Stimulated activated CD8-positive, alpha-beta memory T cell treated with anti-CD3 and anti-CD28 coated beads, Interleukin-15, amount 100 ng/mL, for 4 hours (primary cell): ENCODE measurements at places on chromosomes 2 and 18.

GRCh38 chr18:9817725-9818422 lies 67.9 kb upstream of the TXNDC2 start:
- DNase-seq: no peak

DNA sequence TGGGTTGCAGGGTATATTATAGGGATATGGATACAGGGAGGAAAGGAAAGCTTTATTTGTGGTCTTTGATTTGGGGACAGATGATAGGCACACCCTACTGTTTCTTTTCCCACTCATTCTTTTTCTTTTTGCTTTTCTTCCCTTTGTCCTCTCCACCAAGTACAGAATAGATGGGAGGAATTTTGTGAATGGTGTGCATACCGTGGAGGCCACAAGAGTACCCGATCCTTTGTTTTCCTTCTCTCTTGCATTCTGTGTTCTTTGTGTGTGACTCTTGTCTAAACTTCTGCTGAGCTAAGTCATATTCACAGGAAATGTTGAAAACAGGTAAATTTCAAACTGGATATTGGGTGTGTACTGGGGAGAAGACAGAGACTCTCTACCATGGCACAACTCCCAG lies 321.4 kb upstream of the SLC8A1 start:
- no peak for DNase-seq

DNA sequence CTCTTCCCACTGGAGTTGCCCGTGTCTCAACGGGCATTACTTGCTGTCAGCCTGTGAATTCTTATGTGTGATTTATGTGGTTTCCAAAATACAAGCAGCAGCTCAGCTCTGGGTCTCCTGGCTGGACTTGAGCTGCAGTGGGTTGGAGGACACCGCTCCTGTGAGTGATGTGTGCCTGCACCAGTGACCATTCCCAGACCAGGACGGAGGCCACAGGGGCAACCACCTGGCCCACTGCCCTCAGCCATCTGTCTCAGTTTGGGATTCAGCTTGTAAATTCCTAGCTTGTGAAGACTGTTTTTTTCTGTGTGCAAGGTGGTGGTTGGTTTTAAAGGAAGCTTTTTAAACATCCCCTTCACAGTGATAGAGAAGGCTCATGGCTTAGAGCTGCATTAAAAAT lies 261.0 kb downstream of the BCL2 start:
- no peak for DNase-seq

- DNase-seq: peak; percentile 27
These were observed 405 bp downstream of the PPP3R1 start for GRCh38 chr2:68251855-68252399.

DNA sequence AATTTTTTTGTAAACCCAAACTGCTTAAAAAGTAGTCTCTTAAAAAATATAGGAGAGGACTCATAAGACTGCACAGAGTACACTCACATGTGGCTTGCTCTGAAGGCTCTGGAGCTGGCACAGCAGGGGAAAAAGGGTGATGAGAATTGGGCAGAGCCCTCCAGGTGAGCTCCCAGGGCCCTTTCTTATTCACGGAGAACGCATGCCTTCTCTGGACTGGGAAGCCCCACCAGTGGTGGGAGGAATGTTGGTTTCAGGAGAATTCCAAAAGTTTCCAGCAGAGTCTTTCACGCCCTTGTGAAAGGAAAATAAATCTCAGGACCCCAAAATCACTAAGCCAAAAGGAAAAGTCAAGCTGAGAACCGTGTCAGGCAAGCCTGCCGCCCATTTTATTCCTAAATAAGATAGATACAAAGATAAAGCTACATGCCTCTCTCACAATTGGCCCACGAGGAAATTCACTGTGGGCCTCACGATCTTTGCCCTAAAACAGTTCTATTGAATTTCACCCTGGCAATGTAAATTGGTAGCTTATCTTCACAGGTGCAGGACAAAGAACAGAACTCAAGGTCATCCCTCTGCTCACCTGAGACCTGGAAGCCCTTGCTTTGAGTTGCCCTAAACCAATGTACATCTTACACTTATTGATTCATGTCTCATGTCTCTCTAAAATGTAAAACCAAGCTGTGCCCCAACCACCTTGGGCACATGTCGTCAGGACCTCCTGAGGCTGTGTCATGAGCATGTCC lies 15.5 kb upstream of the MC5R start:
- DNase-seq: no peak

DNA sequence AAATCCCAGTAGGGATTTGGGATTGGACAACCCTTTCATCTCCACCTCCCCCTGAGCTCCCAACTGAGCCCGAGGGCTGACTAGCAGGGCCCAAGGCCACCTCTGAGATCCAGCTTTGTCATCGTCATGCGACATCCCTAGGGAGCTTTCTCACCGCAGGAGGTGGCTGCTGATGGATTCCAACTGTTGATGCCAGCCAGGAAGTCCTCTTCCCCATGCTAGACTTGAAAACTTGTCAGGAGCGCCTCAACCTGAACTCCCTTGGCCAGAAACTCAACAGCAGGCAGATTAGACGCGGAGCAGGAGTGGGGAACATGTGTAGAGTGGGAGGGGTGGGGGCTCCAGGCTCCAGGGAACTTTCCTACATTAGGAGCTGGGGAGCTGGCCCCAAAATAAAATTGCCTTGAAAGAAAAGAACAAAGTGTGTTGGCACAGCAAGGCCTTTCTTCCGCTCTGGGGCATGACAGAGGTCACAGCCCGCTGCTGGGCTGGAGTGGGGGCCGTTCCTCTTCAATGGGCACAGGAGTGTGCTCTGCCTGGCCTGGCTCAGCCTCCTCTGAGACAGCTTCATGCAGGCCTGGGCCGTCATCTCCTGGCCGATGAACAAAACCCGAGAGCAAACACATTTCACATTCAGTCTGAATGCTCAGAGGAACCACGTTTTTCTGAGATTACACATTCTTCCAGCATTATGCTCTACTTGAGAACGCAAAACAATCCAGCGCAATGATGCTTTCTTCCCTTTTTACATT lies 34.5 kb downstream of the EMILIN2 start:
- DNase-seq: no peak

DNA sequence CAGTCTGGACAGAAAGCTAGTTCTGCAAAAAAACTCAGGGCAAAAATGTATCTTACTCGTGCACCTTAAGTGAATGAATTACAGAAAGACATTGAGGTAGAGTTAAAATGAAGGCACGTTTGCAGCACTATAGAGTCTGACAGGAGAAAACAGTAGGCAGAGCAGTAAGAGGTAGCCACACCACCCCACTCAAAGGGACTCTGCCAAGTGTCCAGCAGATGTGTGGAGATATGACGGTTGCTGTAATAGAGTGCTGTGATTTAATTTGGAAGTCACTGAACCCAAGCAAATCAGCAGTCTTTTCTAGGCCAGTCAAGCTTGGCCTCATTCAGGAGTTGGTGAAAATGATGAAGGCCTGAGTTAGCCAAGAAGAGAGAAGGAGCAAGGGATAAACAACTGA lies 464.4 kb downstream of the PTPRM start:
- no peak for DNase-seq

- no peak for DNase-seq
These were observed 758.4 kb upstream of the KLHL29 start for GRCh38 chr2:22626621-22627020.

DNA sequence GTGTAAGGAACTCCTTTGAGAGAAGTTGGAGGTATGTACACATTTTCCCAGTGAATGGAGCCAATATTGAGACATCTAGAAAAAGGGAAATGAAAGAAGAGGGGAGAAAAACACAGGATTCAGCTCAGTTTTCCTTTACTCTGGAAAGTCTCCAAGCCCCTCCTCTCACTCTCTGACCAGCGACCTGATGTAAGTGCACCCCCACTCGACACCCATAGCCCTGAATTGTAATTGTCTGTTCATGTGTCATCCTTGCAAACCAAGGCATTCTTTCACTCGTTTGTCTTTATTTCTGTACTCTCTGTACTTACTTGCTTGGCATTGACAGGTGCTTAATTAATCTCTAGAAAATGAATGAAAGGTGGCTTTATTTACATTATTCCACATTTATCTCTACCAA lies 55.7 kb upstream of the CTAGE1 start:
- DNase-seq: no peak

- DNase-seq: no peak
These were observed 171.0 kb upstream of the REV1 start for GRCh38 chr2:99660616-99661406.

DNA sequence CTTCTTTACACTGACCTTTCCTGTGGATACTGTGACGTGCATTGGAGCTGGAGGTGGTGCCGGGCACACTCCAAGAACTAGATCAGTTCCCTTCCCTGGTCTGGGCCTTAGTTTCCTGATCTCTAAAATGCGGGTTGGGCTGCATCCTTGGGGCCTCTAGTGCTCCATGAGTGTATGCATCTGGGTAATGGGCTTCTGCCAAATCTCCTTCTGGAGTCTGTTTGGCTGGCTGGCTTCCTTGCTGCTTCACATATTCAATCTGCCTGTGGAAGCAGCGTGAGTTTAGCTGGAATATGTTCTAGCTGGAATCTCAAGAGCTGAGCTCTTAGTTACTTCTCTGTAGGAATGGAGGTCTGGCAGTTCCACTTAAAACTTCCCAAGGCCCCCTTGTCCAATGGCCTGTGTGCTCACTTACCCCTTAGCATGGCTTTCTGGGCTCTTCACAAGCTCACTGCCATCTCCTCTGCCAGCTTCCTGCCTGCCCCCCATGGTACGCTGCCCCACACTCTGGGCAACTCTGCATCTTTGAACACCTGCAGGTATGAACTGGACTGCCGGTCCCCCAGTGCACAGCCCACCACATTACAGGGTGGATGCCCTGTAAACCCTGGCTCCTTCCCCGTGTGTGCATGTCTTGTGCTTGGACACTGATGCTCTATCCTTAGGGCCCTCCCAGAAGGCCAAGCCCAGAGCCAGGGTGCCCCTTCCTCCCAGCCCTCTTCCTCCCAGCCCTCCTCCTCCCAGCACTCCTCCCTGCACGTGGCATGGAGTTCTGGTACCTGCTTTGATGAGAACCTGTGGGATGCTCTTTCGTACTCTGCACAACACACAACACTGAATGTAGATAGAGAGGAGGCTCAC lies 103.6 kb upstream of the SMAD2 start:
- no peak for DNase-seq

GRCh38 chr2:176177580-176178037 lies 10.9 kb upstream of the HOXD1 start:
- DNase-seq: no peak
